Chondrocyte (in vitro differentiated cells): ENCODE measurements at places on chromosomes 2 and 18. TPM values are rescaled to one million over a fixed set of nuclear protein-coding genes. Genes with fewer than 3 reads are reported as not detected.

GRCh38 chr2:240348522-240348921 lies 86.9 kb upstream of the GPC1 start:
- H3K36me3 ChIP-seq: no peaks in the 10 kb centered on the region
- H3K27me3 ChIP-seq: peaks cover 6% of the 10 kb centered on the region
- H3K4me1 ChIP-seq: no peaks in the 10 kb centered on the region
- no peak overlapping the region for H3K4me3 ChIP-seq
- H3K27ac ChIP-seq: no peak overlapping the region

The CD8B2 gene
- not detected in 3 replicates for total RNA-seq

GRCh38 chr18:79365701-79366100 lies 30.0 kb upstream of the NFATC1 start:
- H3K27ac ChIP-seq: no peak overlapping the region
- DNase-seq: no peak
- H3K27me3 ChIP-seq: no peaks in the 10 kb centered on the region
- peaks cover 16% of the 10 kb centered on the region for H3K36me3 ChIP-seq
- peaks cover 7% of the 10 kb centered on the region for H3K4me1 ChIP-seq

The UNC80 gene
- total RNA-seq: 0.02 TPM in 1 of 3 replicates, not detected in the others

GRCh38 chr2:204325468-204325867 lies 219.8 kb upstream of the PARD3B start:
- DNase-seq: no peak
- peaks cover 15% of the 10 kb centered on the region for H3K4me1 ChIP-seq
- H3K27me3 ChIP-seq: no peaks in the 10 kb centered on the region
- H3K27ac ChIP-seq: no peak overlapping the region
- H3K36me3 ChIP-seq: no peaks in the 10 kb centered on the region

The LIPG gene
- 0.34 to 1.5 TPM (median 1.4 TPM) in 3 replicates for total RNA-seq

The DES gene
- total RNA-seq: 0.70 to 19.8 TPM (median 15.5 TPM) in 3 replicates

- peak; percentile 68 for DNase-seq
- H3K4me3 ChIP-seq: no peak overlapping the region
- no peaks in the 10 kb centered on the region for H3K27me3 ChIP-seq
- no peaks in the 10 kb centered on the region for H3K36me3 ChIP-seq
Observed at GRCh38 chr2:77488141-77488540, 34.0 kb downstream of the LRRTM4 start.

The MIB1 gene
- 68.0 to 75.4 TPM (median 70.2 TPM) in 3 replicates for total RNA-seq

- no peak overlapping the region for H3K27ac ChIP-seq
- H3K4me3 ChIP-seq: no peak overlapping the region
- no peaks in the 10 kb centered on the region for H3K4me1 ChIP-seq
- no peak for DNase-seq
- no peaks in the 10 kb centered on the region for H3K27me3 ChIP-seq
Observed at GRCh38 chr2:232038881-232039485, 77.5 kb downstream of the DIS3L2 start.

GRCh38 chr2:114293355-114293754 lies 149.1 kb upstream of the DPP10 start:
- no peaks in the 10 kb centered on the region for H3K4me1 ChIP-seq
- no peak for DNase-seq
- H3K4me3 ChIP-seq: no peak overlapping the region
- H3K27me3 ChIP-seq: peaks cover 7% of the 10 kb centered on the region
- H3K36me3 ChIP-seq: no peaks in the 10 kb centered on the region
- no peak overlapping the region for H3K27ac ChIP-seq

DNA sequence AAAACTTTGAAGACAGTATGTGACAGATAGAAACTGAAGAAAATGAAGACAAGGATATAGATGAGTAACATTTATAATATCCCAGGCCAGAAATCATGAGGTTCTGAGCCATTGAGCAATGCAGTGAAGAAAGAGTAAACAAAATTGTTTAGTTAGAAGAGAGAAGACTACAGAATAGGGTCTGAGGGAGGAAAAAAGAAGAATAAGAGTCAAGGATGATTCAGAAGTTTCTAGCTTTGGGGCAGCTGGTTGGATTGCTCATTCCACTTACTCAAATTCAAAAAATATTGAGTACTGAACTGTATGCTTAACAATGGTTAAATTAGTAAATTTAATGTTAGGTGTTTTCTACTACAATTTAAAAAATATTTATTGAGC lies 155.0 kb upstream of the OTX1 start:
- H3K27me3 ChIP-seq: no peaks in the 10 kb centered on the region
- no peak overlapping the region for H3K27ac ChIP-seq
- DNase-seq: no peak
- no peaks in the 10 kb centered on the region for H3K4me1 ChIP-seq
- no peak overlapping the region for H3K4me3 ChIP-seq
- H3K36me3 ChIP-seq: no peaks in the 10 kb centered on the region

DNA sequence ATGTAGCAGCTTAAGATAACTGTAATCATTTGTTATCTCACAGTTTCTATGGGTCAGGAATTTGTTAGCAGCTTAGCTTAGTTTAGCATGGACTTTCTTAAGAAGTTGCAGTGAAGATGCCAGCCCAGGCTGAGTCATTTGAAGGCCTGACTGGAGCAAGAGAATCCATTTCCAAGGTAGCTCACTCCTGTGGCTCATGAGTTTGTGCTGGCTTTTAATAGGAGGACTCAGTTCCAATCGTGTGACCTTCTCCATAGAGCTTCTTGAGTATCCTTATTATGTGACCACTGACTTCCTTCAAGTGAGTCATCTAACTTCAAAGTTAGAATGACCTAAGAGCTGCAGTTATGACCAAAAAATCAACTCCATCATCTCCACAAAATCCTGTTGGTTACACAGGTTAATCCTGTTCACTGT lies 1.4 kb downstream of the GPATCH11 start:
- no peak overlapping the region for H3K4me3 ChIP-seq
- DNase-seq: no peak
- peaks cover 5% of the 10 kb centered on the region for H3K4me1 ChIP-seq
- peaks cover 2% of the 10 kb centered on the region for H3K36me3 ChIP-seq

DNA sequence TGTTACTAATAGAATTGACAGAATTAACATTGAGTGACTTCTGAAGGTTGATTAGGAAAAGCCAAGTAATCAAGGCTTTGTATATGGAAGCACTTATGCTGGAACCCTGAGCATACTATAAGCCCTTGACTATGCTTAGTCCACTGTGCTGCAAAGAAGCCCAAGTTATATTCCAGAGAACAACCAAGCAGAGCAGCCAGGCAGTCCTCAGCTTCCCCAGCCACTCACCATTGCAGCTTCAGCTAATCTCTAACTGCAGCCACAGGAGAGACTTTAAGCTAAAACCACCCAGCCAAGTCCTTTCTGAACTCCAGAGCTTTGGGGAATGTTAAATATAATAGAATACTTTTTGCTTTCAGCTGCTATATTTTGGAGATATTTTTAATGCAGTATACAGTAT lies 164.4 kb upstream of the VWC2L start:
- H3K4me3 ChIP-seq: no peak overlapping the region
- H3K36me3 ChIP-seq: no peaks in the 10 kb centered on the region
- DNase-seq: no peak
- no peaks in the 10 kb centered on the region for H3K27me3 ChIP-seq
- H3K4me1 ChIP-seq: peaks cover 23% of the 10 kb centered on the region

DNA sequence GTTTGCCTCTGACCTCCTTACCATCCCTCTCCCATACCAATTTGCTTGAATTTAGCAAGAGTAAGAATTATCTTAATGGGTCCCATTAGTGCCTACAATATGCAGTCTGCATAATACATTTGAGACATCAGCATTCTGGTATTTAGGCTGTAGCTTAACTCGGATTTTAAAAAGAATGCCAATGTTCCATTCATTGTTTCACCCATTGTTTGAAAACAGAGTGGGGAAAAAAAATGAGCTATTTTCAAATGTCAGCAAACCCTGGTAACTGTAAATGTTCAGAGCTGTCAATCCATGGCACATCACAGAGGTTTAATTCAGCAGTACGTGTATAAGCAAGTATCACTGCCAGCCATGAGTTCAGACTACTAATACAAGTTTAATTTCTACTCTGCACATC lies 61.9 kb upstream of the TSPYL6 start:
- H3K36me3 ChIP-seq: peaks cover 2% of the 10 kb centered on the region
- H3K4me1 ChIP-seq: no peaks in the 10 kb centered on the region
- no peak overlapping the region for H3K4me3 ChIP-seq

- H3K27me3 ChIP-seq: no peaks in the 10 kb centered on the region
- DNase-seq: no peak
- no peak overlapping the region for H3K4me3 ChIP-seq
- H3K27ac ChIP-seq: no peak overlapping the region
- no peaks in the 10 kb centered on the region for H3K36me3 ChIP-seq
Observed at GRCh38 chr2:68196120-68196716, 38.5 kb downstream of the PNO1 start.

GRCh38 chr2:96437512-96437911 lies 67.6 kb downstream of the NEURL3 start:
- H3K4me1 ChIP-seq: no peaks in the 10 kb centered on the region
- H3K36me3 ChIP-seq: no peaks in the 10 kb centered on the region
- H3K4me3 ChIP-seq: no peak overlapping the region

- no peaks in the 10 kb centered on the region for H3K27me3 ChIP-seq
- no peak for DNase-seq
- no peak overlapping the region for H3K4me3 ChIP-seq
Observed at GRCh38 chr18:51120809-51121596, 76.5 kb downstream of the MEX3C start.

DNA sequence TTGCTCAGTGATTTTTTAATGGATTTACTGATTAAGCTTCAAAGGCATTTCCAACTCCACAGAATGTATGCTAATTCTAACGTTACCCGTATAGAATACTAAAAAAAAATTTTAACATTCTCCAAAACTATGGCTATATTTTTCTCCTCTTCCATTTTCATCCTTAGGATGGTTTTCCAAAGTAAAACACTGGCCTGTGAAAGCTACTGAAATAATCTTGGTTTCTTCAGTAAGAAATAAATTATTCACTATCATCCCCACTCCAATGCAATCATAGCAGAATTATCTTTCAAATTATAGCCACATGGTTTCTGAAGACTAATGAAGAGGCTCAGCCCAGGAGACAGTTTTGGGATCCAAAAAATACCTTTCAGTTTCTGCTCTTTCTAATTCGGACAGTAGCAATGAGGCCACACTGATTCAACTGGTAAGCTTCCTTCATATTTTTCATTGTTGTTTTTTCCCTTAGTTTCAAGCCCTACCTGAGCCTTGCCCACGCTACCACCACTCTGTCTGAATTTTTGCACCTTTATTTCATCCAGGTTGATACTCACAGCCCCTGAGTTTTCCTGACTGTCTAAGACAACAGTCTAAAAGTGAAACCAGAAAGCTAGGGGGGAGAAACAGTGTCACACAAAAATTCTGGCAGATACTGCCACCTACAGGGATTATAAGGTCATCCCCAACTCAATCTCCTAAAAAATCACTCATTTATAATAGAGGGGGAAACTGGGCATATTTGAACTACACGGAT lies 887.9 kb downstream of the NRXN1 start:
- no peaks in the 10 kb centered on the region for H3K36me3 ChIP-seq
- H3K27me3 ChIP-seq: peaks cover 10% of the 10 kb centered on the region
- peaks cover 3% of the 10 kb centered on the region for H3K4me1 ChIP-seq
- no peak overlapping the region for H3K27ac ChIP-seq
- H3K4me3 ChIP-seq: peak overlapping the region; percentile 39
- no peak for DNase-seq

The ASIC4 gene
- total RNA-seq: 0.15 TPM in 2 of 3 replicates, not detected in the other
